T follicular helper cell (primary cell): ENCODE measurements at places on chromosomes 4 and X.

DNA sequence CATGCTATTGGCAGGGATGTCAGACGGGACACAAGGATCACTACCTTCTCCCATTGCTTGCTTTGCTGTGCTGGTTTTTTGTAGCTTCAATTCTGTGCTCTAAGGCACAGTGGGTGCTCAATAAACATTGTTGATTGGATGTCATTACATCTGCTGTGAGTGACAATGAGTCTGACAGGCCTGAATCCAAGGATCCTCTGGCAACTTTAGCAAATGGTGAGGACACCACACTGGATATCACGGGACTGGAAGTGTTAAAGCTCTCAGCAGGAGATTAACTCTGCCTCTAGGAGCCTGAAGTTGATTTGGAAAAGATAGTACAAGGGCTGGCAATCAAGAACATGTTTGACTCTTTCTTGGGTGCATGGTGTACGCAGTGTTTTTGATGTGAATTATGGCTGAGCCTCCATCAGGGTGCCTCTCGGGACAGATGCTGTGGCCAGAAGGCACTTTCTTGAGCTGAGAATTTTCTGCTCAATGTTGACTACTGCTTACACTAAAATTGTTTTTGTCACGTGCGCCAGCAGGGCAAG lies 217.9 kb downstream of the ARAP2 start:
- no peak for DNase-seq

DNA sequence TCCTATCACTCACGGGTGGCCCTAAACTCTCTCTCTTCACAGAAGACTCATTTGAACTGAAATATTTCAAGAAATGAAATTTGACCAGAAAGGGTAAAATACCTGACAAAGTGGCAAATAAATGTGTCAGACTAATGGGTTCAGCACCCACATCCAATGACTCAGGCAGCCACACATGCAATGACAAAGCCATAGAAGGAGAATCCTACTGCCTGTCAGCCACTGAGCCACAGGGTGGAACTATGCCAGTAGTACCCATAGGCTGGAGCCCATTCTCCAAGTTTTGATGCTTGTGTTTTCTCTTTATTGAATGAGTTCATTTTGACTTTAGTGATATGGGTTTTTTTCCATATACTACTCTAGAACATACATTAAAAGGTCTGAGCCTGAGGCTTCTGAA lies 179.0 kb downstream of the BEND2 start:
- no peak for DNase-seq

- no peak for DNase-seq
Observed at GRCh38 chrX:295136-295535, 14.0 kb downstream of the PLCXD1 start.

- no peak for DNase-seq
Observed at GRCh38 chrX:13415509-13415908, 95.7 kb upstream of the ATXN3L start.

DNA sequence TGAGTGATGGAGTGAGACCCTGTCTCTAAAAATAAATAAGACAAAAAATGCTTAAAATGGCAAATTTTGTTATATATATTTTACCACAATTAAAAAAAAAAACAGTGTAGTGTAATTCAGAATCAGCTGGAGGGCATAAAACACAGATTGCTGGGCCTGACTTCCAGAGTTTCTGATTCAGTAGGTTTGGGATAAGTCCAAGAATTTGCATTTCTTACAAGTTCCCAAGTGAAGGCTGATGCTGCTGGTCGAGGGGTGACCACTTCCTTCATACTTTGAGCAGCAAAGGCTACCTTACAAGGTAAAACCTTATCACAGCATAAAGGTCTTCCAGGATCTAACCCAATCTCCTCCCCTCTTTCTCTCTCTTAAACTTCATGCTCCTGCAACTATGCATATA lies 40.7 kb downstream of the KLHL8 start:
- no peak for DNase-seq

DNA sequence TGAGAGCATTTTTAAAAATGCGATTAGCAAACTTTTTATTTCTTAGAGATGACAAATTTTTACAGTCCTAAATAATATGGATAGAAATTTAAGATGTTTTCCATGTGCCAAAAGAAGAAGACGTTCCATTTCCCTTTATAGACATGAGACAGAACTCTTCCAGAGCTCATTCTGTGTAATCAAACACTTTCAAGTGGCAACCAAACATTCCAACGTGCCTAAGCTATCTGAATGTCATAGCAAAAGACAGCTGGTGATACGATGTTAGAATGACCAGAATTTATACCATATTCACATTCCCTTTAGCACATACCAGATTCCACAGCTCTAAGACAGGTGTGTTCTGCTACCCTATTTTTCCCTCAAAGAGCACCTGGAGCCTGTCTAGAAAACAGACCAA lies 133.2 kb downstream of the ENOX2 start:
- no peak for DNase-seq

DNA sequence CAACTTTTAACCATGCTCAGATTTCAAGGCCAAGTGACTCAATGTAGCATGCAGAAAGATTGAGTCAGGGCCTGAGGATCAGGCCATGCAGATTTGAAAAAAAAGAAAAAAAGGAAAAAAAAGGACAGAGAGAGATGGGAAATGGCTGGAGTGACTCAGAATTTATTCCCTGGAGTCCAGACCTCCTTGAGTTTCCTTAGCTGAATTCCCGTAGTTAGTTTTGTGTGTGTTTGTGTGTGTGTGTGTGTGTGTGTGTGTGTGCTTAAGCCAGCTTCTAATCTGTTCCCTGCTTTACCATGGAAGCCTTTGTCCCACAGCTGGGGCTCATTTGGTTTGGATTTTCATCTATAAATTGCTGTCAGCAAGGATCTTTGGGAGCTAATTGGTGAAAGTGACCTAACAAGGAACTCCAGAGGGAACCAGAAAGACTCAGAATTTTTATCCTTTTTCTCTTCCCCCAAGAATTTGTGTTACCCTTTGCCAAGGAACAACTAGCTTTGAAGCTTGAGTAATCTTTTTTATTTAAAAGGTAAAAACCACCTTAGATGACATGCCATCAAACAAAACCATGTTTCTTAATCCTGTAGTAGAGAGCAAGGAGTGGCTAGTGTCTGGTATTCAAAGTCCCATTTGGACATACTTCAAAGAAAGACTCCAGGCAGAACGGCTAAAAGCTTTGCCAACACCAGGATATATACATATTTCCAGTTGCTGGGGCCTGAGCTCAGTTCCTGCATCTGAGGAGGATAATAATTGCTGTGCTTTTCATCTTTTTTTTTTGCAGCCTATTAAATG lies 109.0 kb upstream of the DDIT4L start:
- DNase-seq, result no peak

DNA sequence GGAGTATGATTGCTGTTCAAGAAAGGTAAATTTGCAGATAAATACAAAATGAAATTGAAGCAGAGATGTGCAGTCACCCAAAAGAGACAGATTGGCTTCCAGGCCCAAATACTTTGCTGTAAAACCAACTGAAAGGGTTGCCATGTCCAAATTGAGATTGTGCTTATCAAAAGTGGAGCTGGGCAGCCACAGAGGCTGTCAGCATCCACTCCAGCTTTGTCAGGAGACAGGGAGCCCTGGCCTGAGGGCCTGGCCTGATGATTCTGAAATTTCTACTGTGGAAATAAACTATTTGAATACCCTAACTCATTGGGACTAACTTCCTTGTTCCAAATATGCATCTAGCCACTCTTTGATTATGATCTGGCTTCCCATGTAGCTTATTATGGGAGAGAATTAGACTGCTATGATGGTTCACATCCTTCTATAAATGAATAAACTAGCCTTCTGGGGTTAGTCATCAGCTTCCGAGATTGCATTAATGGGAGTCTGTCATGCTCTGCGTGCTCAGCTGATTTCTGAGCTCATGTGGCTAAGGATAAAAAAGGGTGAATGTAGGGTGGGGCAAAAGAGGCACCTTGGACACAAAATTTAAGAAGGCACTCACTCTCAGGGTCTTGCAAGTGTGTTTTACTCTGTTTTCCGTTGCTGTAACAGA lies 48.2 kb downstream of the SLC34A2 start:
- DNase-seq, result no peak

DNA sequence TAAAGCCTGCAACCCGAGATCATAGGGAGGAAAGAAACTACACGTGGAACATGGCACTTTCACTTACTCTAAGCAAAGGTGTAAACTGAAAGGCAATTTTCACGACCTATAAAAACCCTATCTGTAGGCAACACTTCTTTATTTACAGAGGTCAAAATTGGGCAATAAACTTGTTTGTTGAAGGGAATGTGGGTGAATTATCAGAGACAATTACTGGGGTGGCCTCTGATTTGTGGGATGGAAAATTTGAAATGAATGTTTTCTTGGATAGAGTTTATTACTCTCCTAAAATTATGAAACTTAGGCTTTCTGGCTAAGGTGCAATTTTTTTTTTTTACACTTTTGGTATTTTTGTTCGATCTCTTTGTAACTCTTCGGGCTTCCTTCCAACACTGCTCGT lies 734.1 kb upstream of the TENM3 start:
- DNase-seq, result no peak

- DNase-seq, result no peak
Observed at GRCh38 chr4:24856586-24856985, 56.3 kb downstream of the CCDC149 start.

DNA sequence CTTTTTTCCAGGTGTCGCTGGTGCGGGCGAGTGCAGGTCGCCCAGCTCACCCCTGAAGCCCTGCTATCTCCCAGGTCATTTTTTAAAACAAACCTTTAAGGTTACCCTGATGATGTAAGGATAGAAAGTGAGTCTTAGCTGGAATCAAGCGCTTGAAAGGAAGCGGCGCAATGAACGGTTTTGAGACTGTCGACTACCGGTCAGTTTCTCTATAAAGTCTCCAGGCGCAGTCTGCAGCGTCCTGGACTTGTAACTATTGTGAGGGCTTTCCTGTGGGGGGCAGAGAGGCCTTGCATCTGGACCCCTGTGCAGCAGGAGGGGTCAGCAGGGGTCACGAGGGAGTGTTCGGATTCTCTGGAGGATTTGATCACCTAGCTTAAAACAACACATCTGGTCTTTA lies 1.6 kb downstream of the KIT start:
- no peak for DNase-seq

DNA sequence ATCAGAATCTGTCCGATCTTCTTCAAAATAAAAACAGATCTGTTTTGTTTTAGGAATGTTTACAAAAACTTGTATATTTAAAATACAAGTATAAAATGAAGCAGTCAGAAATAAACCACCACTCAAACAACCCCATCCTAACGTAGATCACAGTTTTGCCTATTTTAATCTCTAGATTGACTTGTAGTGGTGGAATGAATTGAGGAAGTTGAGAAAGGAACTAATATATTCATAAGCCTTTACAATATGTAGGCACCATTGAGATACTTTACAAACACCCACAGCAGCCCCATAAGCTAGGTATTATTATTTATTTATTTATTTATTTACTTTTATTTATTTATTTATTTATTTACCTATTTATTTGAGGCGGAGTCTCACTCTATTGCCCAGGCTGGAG lies 52.3 kb upstream of the KLF3 start:
- no peak for DNase-seq

DNA sequence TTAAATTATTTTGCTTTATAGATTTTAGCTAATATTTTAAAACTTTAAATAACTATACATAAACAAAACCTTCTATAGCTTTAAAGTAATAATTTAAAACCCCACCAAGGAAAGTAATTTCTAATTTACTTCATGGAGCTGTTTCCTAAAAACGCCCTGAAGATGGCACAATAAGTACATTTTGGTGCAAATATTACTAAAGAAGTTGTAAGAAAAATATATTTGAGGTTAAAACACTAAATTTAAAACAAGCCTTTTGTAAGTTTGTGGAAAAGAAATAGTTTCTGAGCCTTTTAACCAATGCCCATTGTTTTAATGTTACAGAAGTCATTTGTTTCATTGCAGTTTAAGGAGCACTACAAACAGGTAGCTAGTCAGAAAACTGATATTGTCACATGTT lies 137.4 kb upstream of the AGA start:
- DNase-seq, result no peak

GRCh38 chr4:137819964-137820383 lies 287.7 kb upstream of the PCDH18 start:
- no peak for DNase-seq

DNA sequence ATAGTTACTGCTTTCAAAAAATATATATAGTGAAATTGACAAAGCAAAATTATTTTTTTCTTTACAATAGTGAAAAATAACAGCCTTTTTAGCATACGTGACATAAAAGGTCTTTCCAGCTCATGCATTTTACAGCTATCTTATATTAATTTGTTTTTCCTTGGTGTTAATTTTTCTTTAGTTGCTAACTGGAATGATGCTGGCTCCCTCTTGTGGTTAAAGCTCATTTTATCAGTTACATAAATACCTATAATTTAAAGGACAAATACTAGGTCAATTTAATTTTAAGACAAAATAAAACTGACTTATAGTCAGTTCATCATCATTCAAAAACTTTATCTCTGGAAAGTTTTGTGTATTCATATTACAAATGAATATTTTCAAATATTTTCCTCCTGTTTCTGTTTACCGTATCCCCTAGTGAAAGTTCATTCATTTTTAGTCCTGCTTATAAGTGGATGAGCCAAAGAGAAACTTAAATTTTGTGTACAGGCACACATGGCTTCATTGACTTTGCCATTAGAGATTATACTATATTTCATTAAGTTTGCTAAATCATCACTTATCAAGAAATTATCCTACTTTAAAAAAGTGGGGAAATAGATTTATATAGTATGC lies 9.9 kb upstream of the ANAPC4 start:
- DNase-seq, result no peak

- DNase-seq, result no peak
Observed at GRCh38 chr4:176642472-176642871, 150.2 kb downstream of the VEGFC start.

GRCh38 chr4:179344861-179345260 lies 1902.6 kb upstream of the AGA start:
- DNase-seq, result no peak

DNA sequence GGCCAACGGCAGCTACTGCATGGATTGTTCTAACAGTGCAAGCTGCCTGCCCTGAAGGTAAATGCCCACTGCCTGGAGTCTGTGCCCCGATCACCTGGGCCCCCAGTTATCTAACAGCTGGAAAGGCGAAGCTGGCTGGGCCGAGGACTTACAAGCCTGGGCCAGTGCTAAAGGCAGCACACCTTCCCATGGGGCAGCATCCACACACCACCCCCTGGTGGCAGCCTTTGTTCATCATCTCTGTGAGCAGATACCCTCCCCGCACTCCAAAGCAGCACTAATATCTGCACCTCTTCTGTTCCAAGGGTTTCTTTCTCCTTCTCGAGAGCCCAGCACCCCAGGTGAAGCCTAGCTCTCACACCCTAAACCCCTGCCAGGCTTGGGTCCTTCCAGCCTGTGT lies 7.6 kb downstream of the SLC2A9 start:
- no peak for DNase-seq

DNA sequence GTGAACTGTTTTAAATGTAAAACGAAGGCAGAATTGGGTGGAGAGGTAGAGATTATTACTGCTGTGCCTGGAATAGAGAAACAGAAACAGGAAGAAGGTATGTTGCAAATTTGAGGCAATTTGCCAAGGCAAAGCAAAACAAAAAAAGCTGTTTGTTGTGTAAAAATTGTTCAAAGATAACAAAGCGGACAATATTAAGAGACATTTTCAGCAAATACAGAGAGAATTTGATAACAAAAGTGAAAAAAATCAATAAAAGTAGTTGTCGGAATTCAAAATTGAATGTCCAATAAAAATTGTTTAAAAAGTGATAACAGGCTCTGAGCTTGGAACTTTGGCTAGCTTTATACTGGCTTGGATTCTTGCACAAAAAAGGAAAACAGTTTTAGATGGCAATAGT lies 14.4 kb upstream of the SMS start:
- no peak for DNase-seq

- peak; percentile 30 for DNase-seq
Observed at GRCh38 chr4:24488399-24489164, 95.8 kb downstream of the DHX15 start.
